ENCODE measurements at places on chromosomes 7 and 10.

GRCh38 chr10:121131014-121131413, 279.9 kb downstream of the WDR11 start:
- no peak overlapping the region for H3K4me3 ChIP-seq
- no peaks in the 10 kb centered on the region for H3K27me3 ChIP-seq
- peaks cover 15% of the 10 kb centered on the region for H3K4me1 ChIP-seq
- no peak overlapping the region for H3K27ac ChIP-seq
- DNase-seq: no peak

DNA sequence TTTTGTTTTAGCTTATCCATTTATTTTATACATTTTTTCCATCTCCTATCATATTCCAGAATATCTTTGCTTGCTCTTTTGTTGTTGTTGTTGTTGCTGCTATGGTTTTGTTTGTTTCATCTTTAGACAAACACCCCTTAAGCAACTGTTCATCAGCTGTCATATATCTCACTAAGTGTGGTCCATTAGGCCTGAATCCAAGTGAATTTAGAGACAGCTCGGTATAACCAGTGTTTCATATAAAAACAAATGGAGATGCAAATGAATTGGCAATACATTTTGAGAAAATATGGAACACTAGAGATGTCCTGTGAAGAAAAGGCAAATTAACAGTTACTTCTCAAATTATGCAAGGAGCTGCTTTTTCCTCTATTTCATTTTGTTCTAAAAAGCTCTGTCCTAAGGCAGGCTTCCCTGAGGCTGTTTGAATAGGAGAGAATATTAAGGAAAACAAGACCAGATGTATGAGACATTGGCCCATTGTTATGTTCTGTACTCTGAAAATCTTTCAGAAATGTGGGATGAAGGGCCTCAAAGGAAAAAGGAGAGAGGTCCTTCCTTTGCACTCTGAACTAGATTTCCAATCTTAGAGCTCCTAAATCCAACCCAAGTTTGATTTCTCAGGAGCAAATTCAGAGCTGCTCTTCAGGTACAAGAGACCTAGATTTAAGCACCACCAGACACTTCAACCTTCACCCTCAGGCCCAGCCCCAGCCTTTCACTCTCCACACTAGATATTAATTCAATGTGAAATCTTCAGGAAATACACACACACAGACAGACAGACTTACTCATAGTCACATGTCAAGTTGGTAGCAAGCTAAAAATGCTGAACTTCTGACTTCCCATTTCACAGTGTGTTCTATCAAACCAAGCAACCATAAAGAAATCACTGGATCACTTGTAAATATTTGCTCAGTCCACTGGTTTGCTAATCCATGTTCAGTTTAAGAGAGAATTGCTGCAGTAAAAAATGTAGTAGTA, 5.4 kb downstream of the TFEC start:
- H3K4me3 ChIP-seq: no peak overlapping the region
- no peaks in the 10 kb centered on the region for H3K36me3 ChIP-seq
- no peaks in the 10 kb centered on the region for H3K4me1 ChIP-seq
- no peak for DNase-seq

- peak overlapping the region; percentile 75 for H3K27ac ChIP-seq
- DNase-seq: no peak
- peaks cover 41% of the 10 kb centered on the region for H3K4me1 ChIP-seq
- no peaks in the 10 kb centered on the region for H3K27me3 ChIP-seq
- no peak overlapping the region for H3K4me3 ChIP-seq
Measured at GRCh38 chr10:24463611-24464426, 254.9 kb downstream of the KIAA1217 start.

- H3K27ac ChIP-seq: no peak overlapping the region
- DNase-seq: no peak
- H3K4me3 ChIP-seq: no peak overlapping the region
- H3K27me3 ChIP-seq: no peaks in the 10 kb centered on the region
- no peaks in the 10 kb centered on the region for H3K36me3 ChIP-seq
- no peaks in the 10 kb centered on the region for H3K4me1 ChIP-seq
Measured at GRCh38 chr10:90975096-90975495, 54.2 kb upstream of the ANKRD1 start.

DNA sequence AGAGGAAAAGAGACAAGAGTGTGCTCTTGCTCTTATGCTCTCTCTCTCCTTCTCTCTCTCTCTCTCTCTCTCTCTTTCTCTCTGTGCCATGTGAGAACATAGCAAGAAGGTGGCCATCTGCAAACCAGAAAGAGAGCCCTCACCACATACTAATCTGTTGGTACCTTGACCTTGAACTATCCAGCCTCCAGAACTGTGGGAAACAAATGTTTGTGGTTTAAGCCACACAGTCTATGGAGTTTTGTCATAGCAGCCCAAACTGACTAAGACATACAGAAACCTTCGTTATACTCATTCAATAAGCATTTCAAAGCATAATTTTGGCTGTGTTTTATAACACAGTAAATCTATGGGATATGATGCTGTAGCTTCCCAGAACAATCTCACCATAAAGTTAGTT, 56.4 kb upstream of the PLPP4 start:
- H3K27ac ChIP-seq: no peak overlapping the region
- H3K27me3 ChIP-seq: peaks cover 4% of the 10 kb centered on the region
- peaks cover 10% of the 10 kb centered on the region for H3K4me1 ChIP-seq
- no peaks in the 10 kb centered on the region for H3K36me3 ChIP-seq

DNA sequence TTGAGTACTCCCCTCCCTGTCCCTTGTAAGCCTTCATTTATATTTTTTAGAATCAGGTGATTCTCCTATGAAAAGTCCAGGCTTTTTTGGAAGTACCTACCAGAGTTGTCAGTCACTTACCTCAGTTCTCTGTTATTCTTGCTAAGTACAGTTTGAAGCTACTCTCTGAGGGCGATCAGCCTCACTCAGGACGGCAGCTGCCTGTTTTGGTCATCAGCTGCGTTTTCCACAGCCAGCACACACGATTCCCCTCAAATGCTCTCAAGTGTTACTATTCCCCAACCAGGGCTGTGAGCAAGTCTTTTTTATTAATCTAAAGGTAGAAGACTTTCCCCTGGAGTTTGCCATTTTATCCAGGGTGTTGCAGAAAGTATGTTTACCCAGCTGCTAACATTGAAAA, 328.6 kb downstream of the SUGCT start:
- DNase-seq: no peak
- H3K27ac ChIP-seq: peak overlapping the region; percentile 40
- no peaks in the 10 kb centered on the region for H3K36me3 ChIP-seq
- H3K27me3 ChIP-seq: no peaks in the 10 kb centered on the region

DNA sequence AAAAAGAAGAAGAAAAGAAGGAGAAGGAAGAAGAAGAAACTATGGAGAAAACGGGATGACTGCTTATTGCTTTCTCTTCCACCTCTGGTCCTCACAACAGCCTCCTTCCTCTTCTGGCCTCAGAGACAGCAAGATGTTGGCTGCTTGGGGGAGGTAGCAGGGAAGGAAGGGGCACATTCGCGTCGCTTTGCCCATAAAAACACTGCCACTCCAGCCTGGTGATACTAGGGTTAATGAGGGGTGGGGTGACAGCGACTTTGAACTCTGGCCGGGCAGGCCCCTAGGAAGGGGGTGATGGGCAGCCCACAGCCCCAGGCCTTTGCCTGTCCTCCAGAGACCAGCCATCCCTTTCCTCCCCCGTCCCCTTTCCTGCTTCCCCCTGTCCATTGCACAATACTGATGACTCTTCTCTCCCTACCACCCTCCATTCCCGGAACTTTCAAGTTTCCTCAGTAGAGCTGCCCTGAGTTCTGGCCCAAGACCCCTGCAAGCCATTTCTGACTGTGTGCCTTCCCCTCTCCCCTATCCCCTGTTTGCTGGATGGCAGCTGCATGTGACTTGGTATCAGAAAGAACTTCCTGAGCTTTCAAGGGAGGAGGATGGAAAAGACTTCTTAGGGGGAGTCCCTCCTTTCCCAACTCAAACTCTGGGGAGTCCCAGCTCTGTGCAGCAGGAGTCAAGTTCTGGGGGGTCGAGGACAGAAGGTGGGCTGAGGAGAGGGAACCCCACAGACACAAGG, 2.2 kb upstream of the CUEDC2 start:
- peaks cover 18% of the 10 kb centered on the region for H3K4me1 ChIP-seq
- H3K4me3 ChIP-seq: no peak overlapping the region
- H3K27me3 ChIP-seq: peaks cover 7% of the 10 kb centered on the region
- no peak for DNase-seq
- H3K36me3 ChIP-seq: no peaks in the 10 kb centered on the region
- no peak overlapping the region for H3K27ac ChIP-seq
